A549 treated with Hydrocortisone at 1 μM for 4 hours (cell line): ENCODE measurements at places on chromosomes 1 and 21. TPM values are rescaled to one million over a fixed set of nuclear protein-coding genes. Genes with fewer than 3 reads are reported as not detected.

Gene IGSF9
- 0.11 to 0.25 TPM (median 0.14 TPM) in 5 replicates for total RNA-seq

Gene NLRP3
- 0.08 TPM in 1 of 5 replicates, not detected in the others for total RNA-seq

Gene PRKAA2
- total RNA-seq: 1.5 to 2.3 TPM (median 1.8 TPM) in 5 replicates

Gene CFHR5
- total RNA-seq: not detected in 5 replicates

Gene SPRR1B
- total RNA-seq: not detected in 5 replicates
